Vagina (tissue), 2 donors: ENCODE measurements at places on chromosomes 2 and 18.

GRCh38 chr2:230696670-230697069, 16.0 kb upstream of the CAB39 start:
- DNase-seq = no peak

DNA sequence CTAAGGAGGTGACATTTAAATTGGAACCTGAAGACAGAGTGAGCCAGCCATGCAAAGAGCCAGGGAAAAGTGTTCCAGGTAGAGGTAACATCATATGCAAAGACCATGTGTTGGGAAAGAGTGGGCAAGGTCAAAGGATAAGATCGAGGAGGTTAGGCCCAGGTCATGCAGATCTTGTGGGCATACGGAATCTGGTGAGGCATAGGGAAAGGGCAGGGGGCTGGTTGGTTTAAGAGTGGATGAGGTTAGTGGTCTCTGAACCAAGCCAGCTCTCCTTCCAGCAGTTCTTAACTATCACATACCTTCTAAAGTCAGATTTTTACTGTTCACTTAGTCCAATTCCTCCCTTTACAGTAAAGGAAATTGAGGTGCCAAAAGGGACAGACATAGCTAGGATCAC, 3.0 kb downstream of the ANKRD53 start:
- DNase-seq = no peak

- DNase-seq = no peak
Measured at GRCh38 chr2:173874003-173874893, 90.9 kb downstream of the SP3 start.

DNA sequence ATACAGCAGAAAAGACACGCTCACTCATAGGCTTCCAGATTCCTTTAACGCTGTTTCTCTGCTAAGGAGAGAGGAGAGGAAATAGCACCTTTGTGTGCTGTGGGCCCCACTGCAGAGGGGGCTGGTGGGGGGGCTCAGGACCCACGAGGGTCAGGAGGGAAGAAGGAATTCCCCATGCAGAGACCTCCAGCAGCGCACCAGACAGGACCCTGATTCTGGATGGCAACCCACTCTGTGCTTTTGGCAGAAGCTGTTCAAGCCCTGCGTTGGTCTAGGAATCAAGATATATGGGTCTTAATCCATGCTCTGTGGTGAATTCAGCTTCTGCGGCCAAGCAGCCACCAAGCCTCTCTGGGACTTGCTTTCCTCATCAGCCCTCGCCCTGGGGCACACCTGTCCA, 31.0 kb downstream of the MYCN start:
- DNase-seq = no peak

GRCh38 chr2:85806358-85807118, 52.7 kb downstream of the ATOH8 start:
- DNase-seq = no peak
